ENCODE measurements at places on chromosomes 3 and 15.
A peak's percentile ranks its signal among the peaks of the same experiment; 100 is the strongest.

DNA sequence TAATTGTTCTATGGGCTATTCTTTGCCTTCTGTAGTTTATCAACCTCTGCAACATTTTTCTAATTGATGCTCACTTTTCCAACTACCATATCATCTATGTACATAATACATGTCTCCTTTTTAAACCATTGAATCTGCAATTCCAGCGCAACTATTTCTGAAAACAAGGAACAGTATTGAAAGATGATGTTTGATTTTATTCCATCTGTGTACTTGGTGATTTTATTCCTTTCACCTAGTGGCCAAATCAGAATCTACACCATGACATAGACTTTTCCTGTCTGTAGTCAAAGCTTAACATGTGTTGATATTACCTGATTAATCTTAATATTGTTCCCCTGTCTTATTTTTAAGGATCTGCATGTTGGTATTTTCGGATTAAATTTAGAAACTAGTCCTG is 13.0 kb downstream of the NKTR start:
- no peak for DNase-seq

- DNase-seq = no peak
These were observed 19.9 kb upstream of the HEG1 start for GRCh38 chr3:125075738-125076137.

DNA sequence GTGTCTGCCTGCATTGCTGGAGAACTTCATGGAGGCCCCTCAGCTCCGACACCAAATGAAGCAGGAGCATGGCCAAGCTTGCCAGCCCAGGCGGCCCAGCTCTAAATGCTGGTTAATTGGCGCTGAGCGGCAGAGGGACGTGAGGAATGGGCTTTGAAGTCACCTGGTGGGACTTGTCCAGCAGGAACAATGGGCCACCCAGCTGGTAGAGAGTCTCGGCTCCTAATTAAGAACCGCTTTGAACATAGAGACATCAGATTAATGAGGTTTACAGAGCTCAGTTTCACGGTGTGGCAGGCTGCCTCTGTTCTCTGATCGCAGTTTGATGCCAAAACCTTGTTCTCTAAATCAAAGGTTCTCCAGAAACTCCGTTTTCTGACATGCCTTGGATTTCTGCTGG is 77.5 kb upstream of the LINGO1 start:
- no peak for DNase-seq

GRCh38 chr15:32923176-32923575 is 205.4 kb downstream of the GREM1 start:
- DNase-seq = no peak

DNA sequence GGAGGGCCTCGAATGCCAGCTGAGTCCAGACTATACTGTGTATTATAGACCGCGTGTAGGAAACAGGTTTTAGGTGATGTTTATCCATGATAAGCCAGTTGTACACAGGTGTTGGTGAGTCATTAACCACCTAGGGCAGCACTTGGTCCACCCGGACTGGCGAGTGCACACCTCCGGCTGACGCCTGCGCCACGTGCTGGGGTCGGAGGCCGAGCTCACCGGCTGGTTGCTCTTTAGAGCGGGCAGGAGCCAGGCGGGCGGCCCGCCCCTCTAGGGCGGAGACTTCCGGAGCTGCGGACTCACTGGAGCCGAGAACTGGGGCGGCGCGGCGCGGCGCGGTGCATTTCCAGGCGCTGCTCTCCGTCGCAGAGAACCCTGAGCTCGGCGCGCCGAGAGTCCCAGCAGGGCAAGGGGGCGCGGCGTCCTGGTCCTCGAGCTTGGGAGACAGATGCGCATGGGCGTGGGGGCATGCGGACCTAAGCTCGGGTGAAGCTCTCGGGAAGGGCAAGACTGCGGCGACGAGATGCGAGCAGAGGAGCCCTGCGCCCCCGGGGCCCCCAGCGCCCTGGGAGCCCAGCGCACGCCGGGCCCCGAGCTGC is at the start of gene ESYT3:
ESYT3 (plus strand) TSS at position 341 of the 599 bp plus-strand sequence; CDS start at position 524, 183 bp downstream.
- no peak for DNase-seq

DNA sequence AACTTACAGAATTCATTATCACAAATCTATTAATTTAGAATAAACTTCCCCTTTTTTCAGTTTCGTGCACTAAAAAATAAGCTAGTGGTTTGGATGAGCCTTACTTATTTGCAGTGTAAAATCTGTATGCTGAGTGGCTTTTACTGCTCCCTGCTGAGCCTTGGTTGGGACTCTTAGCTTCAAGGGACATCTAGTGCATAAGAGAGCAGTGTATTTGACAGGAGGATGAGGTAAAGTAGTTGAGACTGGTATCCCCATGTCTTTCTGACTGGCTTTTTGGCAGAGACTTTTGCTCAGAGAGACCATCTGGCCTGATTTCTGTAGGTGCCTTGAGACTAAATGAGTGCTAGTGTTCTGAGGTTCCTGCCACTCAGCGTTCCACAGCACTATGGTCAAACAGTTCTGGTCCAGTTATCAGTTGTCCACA is 11.8 kb downstream of the CAPN7 start:
- DNase-seq = no peak

GRCh38 chr15:63051156-63052066 is 8.9 kb downstream of the TPM1 start:
- DNase-seq = no peak

DNA sequence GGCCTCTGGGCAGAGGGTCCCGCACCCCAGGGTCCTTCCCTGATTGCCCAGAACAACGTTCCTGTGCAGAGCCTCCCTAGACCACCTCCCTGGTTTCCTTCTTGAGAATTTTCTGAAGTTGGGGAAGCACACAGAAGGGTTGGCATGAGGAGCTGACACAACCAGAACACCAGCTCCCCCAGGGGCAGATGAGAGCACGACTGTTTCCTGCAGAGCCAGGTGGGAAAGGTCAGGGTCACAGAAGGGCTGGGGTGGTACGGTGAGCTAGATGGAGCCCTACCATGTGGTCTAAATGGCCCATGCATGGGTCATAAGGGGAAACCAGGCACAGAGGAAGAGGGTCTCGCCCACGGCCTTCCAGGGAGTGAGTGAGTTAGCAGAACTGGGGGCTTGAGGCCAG is 10.4 kb downstream of the PPCDC start:
- no peak for DNase-seq

DNA sequence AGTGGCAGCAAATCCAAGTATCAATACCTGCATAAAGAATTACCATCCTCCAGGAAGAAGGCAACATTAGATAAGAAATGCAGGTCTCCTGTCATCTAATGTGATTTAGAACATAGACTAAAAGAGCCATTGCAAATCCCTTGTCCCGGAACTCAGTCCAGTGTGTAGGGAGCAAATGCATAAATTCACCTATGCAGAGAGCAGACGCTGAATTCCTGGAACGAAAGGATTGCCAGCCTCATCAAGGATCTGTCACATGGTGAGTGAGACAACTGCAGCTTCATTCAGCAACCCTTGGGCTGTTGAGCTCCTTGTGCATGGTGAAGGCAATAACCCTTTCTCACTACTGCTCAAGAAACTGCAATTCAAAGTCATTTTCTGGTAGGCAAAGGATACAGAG is 696.8 kb upstream of the CFAP20DC start:
- no peak for DNase-seq

DNA sequence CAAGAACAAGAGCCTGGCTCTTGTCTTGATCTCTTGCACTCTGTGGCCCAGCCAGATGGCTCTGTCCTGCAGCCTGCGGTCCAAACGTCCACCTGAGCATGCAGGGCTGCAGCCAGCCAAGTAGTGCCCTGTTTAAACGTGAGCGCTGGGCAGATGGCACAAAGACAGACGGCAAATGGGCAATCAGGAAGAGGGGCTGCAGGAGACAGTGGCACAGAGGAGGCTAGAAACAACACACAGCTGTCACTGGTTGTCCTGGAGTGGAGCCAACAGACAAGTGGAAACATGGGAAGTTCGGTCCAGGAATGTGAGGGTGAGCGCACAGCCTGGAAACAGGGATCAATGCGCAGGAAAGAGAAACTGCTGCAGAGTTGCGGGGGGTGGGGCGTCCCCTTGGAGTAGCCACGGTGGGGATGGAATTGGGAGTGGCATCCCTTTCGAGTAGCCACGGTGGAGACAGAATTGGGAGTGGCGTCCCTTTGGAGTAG is 10.7 kb upstream of the ZXDC start:
- DNase-seq = no peak

GRCh38 chr3:1848935-1849334 is 249.7 kb upstream of the CNTN4 start:
- DNase-seq = no peak

DNA sequence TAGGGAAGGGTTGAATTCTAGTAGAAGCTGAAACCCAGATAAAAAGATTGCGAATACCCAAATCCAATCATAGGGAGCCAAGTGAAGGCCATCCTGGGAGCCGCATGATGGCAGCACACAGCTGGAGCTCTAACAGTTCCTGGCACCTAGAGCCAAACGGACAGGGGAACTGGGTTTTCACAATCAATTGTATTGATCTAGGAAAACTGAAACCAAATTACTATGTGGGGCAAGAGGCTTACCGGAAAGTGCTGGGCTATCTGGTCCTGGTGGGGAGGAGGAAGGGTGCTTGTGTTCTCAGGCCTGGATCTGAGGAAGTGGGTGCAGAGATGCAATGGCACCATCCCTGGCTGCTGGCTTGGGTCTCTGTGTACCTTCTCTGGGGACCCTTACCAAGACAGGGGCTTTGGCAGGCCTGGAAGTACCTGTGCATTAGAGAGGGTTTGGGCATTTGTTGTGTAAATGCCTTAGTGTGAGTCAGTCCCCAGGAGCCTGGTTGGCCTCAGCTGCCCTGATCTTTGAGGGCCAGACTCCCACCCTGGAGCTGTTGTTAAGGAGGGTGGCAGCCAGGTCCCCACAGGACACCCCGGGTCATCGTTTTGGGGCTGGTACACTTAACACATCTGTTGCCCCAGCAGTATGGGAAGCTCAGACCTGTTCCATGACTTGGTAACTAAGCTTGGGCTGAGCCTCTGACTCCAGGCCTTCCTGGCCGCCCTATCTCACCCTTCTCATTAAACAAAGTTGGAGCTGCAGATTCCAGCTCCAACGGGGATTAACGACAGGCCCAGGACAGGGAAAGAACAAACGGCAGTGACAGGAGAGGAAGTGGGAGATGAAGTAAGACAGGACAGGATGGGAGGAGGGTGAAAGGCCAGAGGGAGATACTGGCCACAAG is 8.9 kb upstream of the FURIN start:
- DNase-seq = no peak

- DNase-seq = peak; percentile 53
These were observed 1.9 kb upstream of the ALS2CL start for GRCh38 chr3:46695177-46695961.

DNA sequence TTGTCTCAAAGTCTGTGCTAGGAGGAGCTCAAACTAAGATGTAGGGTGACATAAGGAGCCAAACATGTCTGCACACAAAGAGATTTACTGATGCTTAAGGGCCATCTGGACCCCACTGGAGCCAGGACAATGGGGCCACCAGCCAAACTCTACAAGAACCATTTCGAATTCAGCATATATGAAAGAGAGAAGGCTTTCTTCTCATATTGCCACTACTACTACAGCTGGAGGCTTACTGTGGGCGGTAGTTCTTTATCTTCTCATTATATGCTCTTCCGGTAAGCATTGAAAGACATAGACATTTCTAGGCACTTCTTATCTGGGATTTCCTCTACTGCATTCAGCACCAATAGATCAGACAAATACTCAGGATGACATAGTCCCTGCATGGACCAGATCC is 404.4 kb upstream of the PROK2 start:
- DNase-seq = no peak

DNA sequence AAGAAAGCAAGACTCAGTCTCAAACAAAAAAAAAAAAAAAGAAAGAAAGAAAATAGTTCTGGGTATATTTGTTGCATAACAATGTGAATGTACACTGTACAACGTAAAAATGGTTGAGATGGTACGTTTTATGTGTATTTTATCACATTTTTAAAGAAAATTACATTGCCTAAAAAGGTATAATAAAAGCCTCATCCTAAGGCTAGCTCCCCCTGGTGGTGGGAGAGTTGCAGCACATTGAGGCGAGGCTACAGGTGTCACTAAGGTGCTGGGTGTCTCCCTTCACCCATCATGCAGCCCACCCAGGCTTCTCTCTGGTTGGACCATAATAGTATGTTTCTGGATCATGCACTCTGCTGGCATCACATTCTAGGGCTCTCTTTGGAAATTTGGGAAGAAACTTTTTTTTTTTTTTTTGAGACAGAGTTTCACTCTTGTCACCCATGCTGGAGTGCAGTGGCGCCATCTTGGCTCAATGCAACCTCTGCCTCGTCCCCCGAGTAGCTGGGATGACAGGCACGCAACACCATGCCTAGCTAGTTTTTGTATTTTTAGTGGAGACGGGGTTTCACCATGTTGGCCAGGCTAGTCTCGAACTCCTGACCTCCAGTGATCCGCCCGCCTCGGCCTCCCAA is 12.4 kb upstream of the RAB11A start:
- peak; percentile 80 for DNase-seq

- DNase-seq = no peak
These were observed 269.4 kb upstream of the ZPLD1 start for GRCh38 chr3:102165367-102165766.

DNA sequence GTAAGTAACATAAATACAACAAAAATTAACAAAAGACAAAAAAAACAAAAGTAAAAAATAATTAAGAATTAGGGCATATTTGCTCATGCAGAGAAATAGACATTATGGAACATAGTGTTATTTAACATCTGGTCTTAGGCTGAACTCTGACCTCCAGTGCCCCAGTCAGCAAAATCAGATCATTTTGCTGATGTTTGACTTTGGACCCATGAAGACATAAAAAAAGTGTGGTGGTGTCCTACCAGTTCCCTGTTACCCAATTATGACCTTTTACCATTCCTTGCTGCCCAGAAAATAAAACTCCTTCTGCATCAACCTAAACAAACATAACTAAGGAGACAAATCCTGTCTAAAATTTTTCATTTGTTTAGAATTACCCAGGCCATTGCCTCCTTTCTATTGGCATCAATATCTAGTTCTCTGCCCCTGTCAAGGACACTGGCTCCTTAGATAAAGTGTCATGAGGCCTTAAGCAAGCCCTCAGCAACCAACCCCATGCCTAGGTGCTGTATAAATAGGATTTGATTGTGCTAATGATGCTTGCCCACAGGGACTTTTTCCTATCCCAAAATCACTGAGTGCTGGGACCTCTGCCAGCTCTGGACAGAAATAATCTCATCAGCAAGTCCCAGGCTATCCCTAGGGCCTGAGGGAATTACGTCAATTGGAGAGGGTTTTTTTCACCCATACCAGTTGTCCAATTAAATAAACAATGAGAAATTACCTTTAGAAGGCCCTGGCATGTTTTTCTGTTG is 334.5 kb upstream of the UMPS start:
- no peak for DNase-seq

DNA sequence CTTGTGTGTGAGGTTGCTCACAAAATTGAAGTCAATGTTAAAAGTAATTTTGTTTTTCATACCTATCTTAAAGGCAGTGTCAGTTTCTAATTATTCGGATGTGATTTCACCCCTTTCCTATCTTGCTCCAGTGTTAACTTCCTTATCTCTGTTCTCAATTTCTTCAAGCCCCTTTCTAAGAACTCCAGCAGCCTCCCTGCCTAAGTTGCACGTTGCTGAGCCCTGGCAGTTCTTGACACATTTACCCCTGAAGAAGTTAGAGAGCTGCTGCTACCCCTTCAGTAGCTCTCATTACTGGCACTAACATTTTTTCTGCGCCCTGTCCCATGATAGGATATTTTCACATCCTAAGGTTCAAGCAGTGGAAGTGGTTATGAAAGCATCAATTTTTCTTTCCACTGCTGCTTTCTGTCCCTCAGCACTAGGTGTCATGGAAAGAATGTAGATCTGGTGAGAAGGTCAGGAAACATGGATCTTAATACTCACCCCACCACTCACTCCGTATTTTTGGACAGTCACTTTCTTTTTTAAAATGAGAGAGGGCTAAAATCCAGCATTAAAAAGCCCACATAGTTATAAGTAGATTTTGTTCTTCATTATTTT is 62.9 kb downstream of the OPA1 start:
- no peak for DNase-seq

All from CD4-positive, alpha-beta T cell treated with Interleukin-6 at 100 ng/mL for 8 hours (primary cell).